Stimulated activated CD4-positive, alpha-beta T cell treated with anti-CD3 and anti-CD28 coated beads, Interleukin-4, amount 100 ng/mL, for 1 hour (primary cell): ENCODE measurements at places on chromosomes 16 and 17.

DNA sequence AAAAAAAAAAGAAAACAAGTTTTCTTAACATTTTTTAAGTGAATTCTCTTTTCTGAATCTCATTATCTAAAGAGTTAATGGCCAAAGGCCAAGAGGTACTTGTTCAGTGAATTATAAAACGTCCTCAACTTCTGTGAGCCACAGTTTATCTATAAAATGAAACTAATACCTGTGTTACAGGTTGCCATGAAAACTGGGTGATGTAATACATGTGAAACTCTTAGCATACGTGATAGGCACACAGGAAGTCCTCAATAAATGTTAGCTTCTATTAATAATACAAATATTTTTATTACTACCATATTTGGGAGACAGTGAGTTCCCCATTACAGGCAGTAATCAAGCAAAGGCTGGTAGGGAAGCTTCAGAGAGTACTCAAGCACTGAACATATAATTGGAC is 13.5 kb upstream of the INPP5K start:
- DNase-seq: no peak

- no peak for DNase-seq
These were observed 599 bp downstream of the RNF112 start for GRCh38 chr17:19411631-19412030.

DNA sequence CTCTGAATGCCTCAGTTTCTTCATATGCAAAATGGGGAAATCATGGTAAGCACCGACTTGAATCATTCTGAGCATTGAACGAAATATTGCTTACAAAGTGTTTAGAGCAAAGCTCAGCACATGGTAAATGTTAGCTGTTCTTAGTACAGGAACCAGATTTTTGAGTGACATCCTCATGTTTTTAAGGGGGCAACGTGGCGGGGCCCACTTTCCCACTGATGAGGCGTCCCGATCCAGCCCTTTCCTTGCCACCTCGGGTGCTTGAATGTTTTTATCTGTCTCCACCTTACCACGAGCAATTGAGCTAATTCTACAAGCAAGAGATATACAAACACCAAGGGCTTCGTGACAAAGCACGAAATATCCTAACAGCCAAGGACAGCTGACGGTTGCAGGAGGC is 49.9 kb downstream of the ELAC2 start:
- DNase-seq: no peak

GRCh38 chr16:90018652-90019542 is at the start of gene DBNDD1:
DBNDD1 (minus strand) TSS chr16:90019456; CDS start chr16:90019341, 115 bp downstream.
- DNase-seq: no peak

GRCh38 chr16:66440970-66441369 is 13.9 kb downstream of the BEAN1 start:
- no peak for DNase-seq

DNA sequence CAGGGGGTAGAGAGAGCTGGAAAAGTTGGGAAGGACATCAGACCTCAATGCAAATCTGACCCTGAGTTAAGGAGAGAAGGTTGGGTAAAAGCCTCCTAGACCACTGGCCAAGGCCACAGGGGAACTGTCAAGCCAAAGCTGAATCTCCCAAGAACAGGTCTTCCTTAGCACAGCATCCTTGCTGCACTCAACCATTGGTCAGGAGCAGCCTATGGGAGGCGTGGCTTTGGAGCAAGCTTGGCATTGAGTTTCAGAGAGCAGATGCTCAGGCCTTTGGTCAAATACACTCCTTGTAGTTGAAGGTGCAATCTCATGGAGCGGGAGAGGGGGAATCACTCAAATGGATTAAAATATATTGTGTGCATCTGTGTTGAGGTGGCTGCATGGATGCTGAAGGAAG is 21.8 kb downstream of the SOX9 start:
- no peak for DNase-seq

DNA sequence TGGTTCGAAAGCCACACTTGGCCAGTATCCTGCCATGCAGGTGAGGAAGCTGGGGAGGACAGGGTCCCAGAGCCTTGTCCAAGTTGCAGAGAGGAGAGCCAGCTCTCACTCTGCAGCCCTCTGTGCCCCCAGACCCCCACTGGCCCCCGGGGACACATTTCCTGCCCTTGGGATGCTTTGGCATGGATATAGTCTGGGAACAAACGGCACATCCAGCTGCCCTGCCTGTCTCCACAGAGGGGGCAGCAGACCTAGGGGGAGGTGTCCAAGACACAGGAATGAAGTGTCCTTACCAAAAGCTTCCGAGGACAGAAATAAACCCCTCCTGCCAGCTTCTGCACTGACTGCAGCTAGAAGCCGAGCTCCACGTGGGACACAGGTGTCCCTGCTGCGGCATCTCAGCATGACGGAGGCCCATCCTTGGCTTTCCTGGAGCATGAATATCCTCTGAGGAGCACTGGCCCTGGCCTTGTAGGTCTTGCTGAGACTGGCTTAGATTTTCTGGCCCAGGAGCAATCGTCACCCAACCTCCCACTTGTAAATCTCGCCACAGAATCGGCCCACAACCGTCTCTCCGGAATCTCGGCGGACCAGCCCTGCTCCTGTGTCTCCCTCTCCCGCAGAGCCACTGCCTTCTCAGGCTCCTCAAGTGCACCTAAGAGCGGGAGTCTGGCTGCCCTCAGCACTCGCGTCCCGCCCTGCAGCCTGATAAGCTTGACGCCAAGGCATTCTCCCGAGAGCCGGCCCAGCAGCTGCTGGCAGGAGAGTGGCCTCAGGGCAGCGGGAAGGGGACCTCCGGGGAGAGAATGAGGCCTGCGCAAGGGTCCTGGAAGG is 1.1 kb upstream of the CAPN15 start:
- no peak for DNase-seq

DNA sequence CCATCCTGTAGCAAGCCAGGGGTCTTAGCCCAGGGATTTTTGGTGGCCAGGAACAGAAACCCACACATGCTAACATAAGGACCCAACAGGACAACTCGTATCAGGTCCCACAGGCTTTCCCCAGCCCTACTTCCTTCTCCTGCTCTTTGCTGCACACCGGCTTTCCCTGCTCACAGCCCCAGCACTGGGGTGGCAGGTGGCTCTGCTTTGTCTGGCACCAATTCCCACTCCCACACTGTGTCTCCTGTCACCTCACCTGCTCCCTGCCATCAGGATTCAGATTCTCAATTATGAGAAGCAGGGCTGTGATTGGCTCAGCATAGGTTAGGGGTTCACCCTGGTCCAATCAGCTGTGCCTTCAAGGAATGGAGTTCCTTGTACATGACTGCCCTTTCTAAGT is 94.1 kb downstream of the TMEM132E start:
- no peak for DNase-seq

DNA sequence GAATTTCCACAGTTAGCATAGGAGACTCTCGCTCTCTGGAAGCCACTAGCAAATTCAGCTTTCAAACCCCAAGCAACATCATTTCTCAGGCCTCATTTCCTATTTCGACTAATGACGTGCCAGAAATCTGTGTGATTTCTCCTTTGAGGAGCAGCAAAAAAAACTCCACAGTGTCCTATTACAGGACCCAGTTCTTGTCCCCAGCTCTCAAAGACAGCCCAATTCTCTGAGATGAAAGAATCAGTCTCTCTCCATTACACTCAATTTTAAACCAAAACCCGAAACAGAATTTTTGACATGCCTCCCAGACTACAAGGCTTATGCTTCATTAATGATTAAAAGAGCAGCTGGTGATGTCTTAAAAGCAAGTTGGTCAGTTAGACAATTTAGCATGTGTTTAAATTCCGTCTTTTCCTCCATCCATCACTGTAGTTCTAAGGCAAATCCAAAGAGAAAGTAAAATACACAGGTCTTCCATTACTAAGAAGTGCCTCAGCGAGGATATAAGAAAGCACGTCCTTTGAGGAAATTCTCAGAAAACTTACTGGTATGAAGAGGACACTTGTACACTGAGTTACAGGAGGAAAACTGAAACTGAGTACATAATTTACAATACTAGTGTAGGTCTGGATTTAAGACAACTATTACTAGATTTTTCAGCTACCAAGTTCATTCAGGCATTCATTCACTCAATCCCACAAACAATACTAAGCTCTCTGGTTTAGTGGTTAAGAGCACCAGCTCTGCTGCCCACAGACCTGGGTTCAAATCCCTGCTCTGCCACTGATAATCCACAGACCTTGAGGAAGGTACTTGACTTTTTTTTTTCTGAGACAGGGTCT is 12.5 kb downstream of the TOM1L2 start:
- no peak for DNase-seq

DNA sequence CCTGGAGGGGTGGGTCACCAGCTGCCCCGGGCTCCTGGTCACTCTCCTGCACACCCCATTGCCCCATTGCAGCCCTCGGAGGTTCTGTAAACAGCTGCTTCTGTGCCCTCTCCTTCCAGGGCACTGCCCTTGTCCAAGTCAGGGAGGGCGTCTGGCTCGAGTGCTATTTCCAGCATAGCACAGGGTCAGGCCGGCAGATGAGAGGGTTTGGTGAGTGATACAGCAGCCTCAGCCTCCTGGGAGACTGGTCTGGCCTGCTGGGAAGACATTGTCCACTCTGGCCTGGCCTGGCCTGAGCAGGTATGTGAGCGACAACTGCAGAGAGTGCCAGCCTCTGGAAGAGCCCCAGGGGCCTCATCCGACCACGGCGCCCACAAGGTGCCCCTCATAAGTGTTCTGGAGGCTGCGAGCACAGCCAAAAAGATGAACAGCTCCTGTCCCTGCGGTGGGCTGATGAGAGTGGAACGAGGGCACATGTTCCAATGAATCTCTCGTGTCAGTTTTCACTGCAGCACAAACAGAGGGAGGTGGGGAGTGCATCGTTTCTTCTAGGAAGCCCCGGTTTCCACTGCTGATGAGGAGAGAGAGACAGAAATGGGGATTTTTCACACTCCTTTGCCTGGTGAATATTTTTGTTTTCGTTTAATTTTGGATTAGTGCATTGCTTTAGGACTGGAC is 105.8 kb upstream of the SDK2 start:
- DNase-seq: no peak

GRCh38 chr16:47574091-47575054 is 113.2 kb downstream of the PHKB start:
- DNase-seq: peak; percentile 15

DNA sequence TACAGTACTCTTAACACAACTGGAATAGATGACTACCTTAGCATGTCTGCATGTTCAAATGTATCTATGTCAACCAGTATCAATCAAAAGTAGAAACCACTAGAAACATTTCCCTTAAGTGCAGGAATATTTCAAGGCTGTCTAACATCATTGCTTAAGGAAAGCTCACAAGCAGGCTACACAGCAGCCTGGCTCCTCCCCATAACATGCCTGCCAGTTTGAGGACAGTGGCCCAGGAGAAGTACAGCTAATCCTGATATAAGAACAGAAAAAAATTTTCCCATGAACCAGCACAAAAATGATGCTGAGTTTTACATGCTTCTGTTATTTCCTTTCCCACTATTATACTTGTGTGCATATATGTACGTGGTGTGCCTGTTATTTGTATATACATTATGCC is 175.1 kb downstream of the MYO1D start:
- no peak for DNase-seq

- no peak for DNase-seq
These were observed 54.3 kb downstream of the ELAC2 start for GRCh38 chr17:12963505-12963904.

- DNase-seq: no peak
These were observed 99.9 kb upstream of the LHX1 start for GRCh38 chr17:36837195-36837938.

DNA sequence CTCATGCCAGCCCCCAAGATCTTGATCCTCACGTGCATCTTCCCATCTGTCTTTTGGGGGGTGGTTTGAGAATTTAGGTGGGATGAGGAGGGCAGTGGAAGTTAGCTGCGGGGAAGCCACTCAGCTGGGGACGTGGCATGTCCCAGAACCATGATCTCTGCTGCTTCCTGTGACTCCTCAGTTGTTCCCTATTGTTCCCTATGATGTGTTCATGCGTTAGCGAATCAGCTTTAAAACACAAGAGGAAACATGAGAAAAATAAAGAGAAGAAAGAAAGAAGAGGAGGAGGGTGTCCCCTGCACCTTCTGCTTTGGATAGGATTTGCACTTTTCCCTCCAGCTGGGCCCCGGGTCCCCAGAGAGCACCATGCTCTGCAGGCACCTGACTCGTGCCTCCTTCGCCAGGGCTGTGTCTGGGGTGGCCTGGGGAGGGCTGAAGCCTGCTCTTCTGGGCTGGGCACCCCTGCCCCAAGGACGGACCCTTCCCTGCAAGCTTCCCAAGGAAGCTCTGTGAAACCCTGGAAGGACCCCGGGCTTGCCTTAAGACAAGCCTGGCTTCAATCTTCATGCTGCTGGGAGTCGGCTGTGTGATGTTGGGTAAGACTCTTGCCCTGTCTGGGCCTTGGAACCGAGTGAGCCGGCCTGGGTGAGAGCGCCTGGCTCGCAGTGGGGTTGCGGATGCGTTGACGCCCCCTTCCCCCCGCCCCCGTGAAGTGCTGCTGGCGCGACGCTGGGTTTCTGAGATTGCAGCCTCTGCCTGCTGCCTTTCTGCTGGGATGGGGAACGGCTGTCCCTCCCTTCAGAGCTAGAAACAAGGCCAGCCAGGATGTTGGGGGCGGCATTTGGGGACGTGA is 62.8 kb upstream of the CIBAR2 start:
- no peak for DNase-seq

DNA sequence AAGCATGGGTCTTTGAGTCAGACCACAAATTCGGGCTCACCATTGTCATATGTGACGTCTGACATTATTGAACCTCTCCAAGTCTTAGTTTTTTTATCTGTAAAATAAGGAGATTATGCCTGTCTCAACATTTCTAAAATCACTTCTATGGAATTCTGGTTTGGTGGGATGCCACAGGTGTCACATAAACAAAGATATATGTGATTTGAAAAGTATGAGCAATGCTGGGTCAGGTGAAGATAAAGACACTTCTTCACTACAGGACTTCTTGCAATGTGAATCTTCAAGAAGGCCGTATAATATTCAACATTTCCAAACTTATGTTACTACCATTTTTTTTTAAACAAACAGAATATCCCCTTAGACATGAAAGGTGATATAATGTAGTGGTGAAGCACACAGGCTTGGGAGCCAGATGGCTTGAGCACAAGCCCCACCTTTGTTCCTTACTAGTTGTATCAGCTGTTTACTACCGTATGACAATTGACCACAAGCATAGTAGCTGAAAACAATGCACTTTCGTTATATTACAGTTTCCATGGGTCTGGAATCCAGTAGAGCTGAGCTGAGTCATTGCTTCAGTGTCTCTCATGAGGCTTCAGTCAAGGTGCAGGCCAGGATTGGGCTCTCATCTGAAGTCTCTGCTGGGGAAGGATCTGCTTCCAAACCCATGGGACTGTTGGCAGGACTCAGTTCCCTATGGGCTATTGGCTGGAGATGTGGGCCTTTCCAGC is 87.7 kb downstream of the UTP18 start:
- no peak for DNase-seq

DNA sequence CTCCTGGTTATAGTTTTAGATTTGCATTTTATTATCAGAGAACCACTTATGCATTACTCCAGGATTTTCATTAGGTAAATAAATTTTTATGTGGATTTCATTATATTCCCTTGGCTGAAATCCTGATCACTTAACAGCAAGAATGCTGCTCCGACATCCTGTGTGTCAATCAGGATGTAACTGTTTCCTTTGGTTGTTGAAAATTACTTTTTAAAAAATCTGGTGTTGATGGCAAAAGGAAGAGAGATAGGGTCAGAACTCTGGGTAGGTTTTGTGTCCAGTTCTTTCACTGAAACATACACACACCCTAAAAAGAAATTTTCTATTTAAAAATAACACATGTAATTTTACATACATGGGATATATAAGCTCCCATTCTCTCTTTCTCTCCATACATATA is 30.9 kb downstream of the ZNF423 start:
- DNase-seq: no peak
